ENCODE measurements at places on chromosomes 7 and 10.

GRCh38 chr7:134440476-134440875 is 18.4 kb downstream of the AKR1B1 start:
- ATAC-seq = no peak

DNA sequence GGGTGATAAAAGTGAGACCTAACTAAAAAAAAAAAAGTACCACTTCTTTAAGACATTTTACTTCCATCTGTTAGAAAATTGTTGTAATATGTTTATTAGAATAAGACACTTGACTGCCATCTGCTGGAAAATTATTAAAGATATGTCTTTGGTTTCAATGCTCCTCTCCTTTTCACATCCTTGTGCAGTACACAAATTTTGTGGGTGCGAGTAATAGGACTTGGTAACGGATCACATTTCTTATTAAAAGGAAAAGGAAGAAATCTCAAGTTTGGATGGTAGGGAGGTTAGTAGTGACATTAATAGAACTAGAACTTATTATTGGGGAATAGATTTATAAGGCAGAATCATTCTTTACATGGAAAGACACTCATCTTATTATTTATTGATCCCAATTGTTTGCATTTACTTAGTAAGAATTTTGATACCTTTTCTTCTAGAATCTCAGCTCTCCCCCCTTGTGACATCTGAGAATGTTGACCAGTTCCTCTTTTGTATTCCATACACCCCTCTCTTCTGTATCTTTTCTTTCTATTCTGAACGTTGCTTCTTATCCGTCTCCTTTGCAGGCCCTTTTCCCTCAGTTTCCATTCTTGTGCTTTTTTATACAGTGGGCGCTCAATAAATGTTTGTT is 43.0 kb upstream of the RPA3 start:
- peak; percentile 45 for ATAC-seq

- no peak for ATAC-seq
Observed at GRCh38 chr10:113427811-113428558, 124.9 kb upstream of the HABP2 start.

DNA sequence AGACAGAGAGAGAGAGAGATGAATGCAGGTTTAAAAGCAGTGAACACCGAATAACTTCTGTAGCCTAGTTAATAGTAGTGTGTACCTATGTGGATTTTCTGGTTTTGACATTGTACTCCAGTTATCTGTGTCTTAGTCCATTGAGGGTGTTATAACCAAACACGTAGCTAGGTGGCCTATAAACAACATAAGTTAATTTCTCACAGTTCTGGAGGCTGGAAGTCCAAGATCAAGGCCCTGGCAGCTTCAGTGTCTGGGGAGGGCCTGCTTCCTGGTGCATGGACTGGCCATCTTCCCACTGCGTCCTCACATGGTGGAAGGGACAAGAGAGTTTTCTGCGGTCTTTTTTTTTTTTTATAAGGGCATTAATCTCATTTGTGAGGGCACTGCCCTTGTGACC is 23.5 kb downstream of the AOC1 start:
- ATAC-seq = no peak

GRCh38 chr7:29826904-29827303 is 20.6 kb downstream of the WIPF3 start:
- no peak for ATAC-seq

DNA sequence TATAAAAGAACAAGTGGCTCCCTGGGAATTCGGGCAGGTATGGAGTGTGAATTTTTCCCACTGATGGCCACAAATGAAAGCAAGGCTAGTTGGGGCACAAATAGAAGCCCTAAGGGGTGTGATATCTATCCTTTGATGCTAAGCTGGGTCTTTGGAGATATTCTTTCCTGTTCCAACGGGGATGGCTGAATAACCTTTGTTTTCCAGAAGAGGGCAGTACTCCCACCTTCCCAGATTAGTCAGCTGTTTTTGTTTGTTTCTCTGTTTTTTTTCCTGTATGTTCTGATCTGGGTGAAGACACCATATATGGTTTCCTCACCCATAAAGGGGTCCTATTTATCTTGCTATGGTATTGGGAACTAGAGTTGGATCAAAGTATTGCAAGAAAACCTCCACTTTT is 947.7 kb upstream of the SORCS1 start:
- ATAC-seq = no peak

GRCh38 chr7:87220734-87221215 is 1.2 kb upstream of the TMEM243 start:
- no peak for ATAC-seq

DNA sequence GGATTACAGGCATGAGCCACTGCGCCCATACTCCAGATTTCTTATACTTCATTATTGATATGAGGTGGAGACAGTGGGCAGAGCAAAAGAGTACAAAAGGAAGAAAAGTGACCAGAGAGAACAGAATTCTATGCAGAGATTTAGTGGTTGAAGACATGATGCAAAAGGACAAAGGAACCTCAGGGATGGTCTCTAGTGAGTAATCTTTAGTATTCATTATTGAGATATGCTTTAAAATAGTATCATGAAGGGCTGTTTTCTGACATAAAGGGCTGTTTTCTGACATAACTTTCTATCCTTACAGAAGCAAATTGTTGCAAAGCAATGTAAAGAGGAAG is 81.2 kb upstream of the OIT3 start:
- ATAC-seq = no peak

GRCh38 chr7:73921623-73922528 is 60.9 kb downstream of the TMEM270 start:
- no peak for ATAC-seq

DNA sequence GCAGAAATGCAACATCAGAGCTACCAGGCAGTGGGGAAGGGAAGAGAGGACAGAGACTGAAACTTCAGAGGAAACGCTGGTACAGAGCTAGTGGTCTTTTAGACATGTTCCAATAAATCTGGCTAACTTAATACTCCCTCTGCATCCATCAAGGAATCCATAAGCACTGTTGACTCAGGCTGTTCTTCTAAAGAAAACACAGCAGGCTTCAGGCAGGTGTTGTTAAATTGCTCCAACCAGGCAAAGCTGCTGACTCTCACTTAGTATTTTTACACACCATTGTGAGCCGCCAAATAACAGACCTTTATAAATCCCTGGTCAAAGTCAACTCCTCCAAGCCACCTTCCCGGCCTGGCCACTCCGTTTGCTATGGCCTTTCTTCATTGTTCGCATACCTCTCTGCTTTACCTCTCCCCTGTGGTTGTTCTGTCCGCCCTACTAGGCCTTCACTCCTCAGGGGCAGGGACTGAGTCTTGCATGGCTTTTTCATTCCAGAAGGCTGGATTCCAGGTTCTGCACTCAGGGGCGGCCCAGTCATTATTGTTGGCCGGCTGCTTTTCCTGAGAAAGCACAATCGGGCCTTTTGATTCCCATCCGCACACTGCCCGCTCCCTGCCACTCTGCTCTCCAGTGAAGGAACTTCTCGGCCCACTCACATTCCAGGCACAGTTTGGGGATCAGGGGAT is 18.4 kb downstream of the CREB3L2 start:
- ATAC-seq = no peak

GRCh38 chr7:139955109-139955820 is 107.5 kb downstream of the PARP12 start:
- no peak for ATAC-seq

DNA sequence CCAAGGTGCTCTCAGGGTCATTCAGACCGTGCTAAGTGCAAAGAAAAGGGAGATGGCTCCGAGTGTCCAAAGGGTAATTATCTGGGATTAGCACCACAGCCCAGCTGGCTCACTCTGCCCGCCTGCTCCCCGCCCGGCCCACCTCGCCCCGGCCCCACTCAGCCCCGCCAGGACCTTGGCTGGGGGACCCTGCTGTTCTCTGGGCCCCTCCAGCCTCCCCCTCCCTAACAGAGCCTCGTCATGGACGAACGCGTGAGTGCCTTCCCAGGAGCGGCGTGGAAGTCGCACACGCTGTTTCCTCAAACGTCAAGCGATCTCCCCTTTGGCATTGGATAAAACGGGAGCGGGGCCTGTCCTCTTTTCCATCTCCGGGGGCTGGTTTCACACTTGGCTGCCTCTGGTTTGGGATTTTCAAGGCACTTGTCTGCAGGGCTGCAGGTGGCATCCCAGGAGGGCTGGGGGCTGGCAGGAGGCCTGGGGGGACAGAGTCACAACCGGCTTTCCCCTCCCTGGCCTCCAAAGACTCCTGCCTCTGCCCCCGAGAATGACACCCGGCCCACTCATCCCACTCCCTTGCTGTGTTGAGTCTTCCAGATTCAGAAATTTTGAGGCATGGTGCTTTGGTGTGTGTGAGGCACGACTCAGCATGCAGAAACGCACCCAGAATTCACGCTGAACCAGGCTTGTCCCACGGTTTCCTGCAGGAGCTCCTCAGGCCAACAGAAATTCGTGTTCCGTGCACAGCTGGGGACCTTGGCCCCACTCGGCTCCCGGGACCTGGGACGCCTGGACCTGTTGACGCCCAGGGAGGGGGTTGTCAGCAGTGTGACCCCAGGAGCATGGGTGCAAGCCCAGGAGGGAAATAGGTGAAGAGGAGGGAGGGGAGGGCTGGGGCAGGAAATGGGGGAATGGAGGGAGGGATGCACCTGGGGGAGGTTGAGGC is 110.0 kb downstream of the PDGFA start:
- no peak for ATAC-seq

DNA sequence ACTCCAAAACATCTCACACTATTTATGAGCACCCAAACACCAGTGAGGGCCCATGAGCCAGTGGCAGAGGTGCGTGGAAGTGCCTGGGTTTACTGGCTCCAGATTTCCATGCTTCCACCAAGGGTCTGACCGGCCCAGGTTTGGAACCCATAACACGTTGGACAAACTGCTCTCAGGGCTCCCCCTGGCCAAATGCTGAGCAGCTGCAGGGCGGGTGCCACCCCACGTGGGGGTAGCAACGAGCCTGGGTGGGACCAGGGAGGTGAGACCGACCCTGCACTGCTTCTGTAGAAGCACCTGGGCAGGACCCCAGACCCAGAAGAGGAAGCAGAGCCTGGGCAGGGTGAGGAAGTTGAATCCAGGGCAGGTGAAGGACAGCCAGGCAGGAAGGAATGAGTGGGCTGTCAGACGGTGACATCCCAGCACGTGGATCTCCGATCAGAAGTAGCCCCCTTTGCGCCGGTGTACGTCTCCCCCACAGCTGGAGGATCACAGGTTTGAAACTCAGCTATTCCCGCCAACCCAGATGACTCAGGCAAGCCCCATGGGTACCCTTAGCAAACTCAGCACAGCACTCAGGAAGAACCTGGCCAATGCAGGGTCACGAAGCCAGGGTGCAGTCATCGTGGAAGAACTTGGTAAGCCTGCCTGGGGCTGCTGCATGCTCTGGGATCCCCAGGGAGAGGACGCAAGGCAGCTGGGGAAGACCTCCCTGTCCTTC is 100.4 kb upstream of the DDC start:
- no peak for ATAC-seq

- no peak for ATAC-seq
Observed at GRCh38 chr7:134457210-134457609, 1.7 kb downstream of the AKR1B1 start.
